ENCODE measurements at places on chromosomes 16 and 17. TPM values are rescaled to one million over a fixed set of nuclear protein-coding genes. Genes with fewer than 3 reads are reported as not detected.

DNA sequence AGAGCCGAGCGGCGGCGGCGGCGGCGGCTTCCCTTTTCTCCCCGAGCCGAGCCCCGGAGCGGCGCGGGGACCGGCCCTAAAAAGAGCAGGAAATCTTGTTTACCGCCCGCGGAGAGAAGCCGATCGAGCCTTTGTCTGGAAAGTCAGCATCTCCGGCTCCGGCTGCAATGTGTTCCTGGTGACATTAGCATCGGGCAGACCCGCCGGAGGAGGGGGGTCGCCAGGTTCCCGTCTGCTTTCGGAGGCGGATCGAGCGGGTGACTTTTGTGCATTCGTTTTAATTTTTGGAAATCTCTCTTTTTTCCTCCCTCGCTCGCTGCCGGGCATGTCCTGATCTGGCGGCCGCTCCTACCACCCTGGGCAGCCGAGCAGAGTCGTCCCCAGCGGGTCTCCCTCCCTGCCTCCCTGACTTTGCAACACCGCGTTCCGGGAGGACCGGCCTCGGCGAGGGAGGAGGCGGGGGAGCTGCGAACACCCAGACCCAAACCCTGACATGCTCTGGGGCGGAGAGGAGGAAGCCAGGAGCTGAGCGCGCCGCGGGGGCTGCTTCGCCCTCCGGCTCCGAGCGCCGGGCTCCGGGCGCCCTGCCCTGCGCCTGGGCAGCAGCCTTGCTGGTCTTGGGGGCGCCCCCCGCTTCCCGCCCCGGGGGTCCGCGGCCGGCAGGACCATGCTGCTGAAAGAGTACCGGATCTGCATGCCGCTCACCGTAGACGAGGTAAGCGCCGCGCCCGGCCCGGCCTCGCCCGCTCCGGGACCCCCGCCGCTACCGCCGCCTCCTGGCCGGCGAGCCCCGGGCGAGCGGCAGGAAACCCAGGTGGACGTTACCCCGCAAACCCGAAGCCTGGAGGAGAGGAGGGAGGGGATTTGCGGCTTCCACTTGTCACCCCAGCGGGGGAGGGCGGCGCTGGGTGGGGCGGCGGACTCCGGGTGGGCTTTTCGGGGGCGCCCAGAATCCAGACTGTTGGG lies 690 bp downstream of the PITPNC1 start:
- peak; percentile 53 for DNase-seq

GRCh38 chr17:48483004-48483403 lies 47.8 kb downstream of the HOXB1 start:
- no peak for DNase-seq

DNA sequence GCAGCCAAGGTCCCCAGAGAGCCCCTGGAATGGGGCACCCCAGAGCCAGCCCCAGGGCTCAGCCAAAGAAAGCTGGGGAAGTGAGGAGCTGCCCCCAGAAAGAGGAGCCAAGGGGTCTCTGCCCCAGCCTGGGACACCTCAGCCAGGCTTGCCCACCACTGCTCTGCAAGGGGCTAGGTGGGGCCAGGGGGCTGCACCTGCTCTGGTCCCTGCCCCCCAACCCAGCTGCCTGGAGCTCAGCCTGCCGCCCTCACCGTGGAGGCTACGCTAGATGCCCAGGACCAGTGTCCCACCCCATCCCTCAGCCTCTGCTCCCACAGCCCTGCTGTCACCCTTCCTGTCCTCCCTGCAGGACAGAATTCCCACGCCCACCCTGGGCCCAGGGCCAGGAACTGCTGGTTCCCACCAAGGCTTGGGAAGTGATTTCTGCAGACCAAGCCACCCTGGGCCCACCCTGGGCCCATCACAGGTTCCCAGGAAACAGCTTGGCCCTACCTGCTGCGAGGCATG lies 28.1 kb upstream of the KRT17 start:
- no peak for DNase-seq

- DNase-seq = peak; percentile 82
Measured at GRCh38 chr16:67961551-67961957, 6.9 kb downstream of the SLC12A4 start.

GRCh38 chr16:57113042-57113453 lies 20.7 kb downstream of the CPNE2 start:
- no peak for DNase-seq

DNA sequence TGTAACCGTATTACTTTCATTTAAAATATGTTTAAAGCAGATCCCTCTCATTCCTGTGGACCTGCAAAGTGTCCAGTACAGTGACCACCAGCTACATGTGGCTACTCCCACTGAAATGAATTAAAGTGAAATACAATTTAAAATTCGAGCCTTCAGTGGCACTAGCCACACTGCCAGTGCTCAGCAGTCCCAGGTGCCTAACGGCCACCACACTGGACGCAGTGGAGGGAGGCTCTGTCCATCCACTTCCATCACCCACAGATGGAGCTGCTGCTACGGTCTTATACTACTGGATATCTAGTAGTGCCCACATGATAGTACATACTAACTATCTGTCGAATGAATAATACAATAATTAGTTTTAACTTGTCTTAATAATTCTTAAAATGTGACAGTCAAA lies 2.3 kb upstream of the CBX2 start:
- no peak for DNase-seq

DNA sequence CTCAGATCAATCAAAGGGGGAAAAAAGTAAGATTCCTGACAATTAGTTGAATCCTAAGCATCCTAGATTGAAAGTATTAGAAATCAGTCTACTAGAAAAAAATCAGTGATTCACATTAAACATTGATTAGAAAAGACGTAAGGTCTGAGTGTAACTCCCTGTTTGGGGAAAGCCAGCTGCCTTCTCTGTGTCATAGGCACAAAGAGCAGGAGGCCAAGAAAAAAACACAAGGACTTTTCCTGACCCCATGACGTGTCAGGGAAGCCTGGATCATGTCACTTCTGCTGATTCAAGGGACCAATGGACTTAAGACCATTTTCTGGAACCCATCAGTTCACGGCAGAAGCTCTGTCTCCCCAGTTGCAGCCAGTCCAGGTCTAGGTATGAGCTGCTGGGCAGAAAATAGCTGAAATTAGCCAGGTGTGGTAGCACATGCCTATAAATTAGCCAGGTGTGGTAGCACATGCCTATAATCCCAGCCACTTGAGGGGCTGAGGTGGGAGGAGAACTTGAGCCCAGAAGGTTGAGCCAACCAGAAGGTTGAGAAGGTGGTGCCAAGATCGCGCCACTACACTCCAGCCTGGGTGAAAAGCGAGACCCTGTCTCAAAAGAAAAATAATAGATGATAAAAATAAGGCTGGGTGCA lies 35.9 kb downstream of the RANBP10 start:
- no peak for DNase-seq

- no peak for DNase-seq
Measured at GRCh38 chr17:37458805-37459204, 30.9 kb upstream of the DUSP14 start.

DNA sequence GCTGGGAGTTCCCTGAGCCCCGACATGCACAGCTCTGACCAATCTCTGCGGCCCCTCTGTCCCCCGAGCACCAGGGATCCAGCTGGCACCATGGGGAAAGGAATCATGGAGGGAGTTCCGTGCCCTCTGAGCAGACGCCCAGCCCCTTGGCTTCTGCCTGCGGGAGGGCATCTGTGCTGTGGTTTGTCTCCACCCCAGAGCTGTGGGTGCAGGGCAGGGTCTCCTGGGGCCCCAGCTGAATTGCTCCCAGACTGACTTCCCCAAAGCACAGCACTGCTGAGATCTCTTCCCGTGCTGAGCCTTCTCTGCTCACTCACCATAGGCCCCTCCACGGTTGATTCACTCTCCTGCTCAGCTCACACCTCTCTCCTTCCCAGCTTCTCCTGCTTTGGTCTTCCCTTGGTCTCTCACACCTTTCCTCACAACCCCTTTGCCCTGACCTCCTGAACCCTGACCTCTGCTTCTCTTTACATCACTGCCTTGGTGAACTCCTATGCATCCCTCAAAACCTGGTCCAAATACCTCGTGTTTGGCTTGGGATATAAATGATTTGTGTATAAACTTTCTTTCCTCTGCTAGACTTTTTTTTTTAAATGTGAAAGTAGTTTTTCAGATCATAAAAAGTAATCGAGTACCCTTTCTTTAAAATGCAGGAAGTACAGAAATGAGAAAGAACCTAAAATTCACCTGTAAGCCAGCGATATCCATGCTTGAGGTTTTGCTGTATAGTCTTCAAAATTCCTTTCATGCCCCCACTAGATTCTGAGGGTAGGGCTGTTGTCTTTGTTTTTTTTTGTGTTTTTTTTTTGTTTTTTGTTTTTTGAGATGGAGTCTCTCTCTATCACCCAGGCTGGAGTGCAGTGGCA lies 265.3 kb downstream of the SEC14L1 start:
- DNase-seq = no peak

- no peak for DNase-seq
Measured at GRCh38 chr17:36901506-36901905, 35.8 kb upstream of the LHX1 start.

- DNase-seq = no peak
Measured at GRCh38 chr17:1440921-1441320, 15.1 kb downstream of the CRK start.

DNA sequence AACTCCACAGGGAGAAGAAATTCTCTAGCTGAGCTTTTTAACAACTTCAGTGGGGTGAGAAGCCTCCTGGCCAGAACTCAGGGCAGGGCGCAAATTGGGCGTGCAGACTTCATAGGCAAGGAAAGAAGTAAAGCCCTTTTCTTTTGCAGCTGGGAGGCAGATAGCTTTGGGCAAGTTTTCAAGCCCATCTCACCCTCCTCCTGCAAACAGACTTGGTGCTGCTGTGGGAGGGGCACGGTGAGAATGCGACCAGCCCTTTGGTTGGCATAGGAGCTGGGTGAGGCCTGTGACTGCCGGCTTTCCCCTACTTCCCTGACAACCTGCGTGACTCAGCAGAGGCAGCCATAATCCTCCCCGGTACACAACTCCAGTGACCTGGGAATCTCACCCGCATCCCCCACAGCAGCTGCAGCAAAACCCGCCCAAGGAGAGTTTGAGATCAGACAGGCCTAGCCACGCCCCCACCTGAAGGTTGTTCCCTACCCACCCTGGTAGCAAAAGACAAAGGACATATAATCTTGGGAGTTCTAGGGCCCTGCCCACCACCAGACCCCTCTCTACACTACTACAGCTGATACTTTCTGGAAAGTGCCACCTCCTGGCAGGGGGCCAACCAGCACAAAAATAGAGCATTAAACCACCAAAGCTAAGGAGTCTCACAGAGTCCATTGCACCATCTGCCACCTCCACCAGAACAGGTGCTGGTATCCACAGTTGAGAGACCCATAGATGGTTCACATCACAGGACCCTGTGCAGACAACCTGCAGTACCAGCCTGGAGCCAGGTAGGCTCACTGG lies 195.5 kb upstream of the CCL2 start:
- DNase-seq = no peak

GRCh38 chr17:79562931-79563210 lies 48.0 kb downstream of the RBFOX3 start:
- DNase-seq = no peak

DNA sequence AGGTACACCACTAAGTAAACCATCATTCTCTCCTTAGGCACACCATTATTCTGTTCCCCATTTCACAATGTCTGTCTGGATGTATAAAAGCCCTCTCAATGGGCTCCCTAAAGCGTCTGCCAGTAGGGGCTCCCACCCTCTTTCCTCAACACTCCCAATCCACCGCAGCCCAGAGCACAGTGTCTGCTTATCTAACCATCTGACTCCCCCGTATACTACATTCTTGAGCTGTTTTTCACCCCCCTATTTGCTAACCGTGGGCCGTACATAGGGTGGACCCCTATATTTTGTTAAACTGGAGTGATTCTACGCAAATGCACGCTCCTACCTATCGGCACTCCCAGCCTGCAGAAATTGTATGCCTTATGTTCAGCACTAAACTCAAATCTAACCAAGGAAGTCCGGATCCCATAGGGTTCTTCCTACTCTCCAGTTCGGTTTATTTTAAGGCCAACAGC lies 685 bp upstream of the PSMD3 start:
- DNase-seq = peak; percentile 23

- DNase-seq = no peak
Measured at GRCh38 chr17:41972571-41973407, 6.2 kb downstream of the CNP start.

DNA sequence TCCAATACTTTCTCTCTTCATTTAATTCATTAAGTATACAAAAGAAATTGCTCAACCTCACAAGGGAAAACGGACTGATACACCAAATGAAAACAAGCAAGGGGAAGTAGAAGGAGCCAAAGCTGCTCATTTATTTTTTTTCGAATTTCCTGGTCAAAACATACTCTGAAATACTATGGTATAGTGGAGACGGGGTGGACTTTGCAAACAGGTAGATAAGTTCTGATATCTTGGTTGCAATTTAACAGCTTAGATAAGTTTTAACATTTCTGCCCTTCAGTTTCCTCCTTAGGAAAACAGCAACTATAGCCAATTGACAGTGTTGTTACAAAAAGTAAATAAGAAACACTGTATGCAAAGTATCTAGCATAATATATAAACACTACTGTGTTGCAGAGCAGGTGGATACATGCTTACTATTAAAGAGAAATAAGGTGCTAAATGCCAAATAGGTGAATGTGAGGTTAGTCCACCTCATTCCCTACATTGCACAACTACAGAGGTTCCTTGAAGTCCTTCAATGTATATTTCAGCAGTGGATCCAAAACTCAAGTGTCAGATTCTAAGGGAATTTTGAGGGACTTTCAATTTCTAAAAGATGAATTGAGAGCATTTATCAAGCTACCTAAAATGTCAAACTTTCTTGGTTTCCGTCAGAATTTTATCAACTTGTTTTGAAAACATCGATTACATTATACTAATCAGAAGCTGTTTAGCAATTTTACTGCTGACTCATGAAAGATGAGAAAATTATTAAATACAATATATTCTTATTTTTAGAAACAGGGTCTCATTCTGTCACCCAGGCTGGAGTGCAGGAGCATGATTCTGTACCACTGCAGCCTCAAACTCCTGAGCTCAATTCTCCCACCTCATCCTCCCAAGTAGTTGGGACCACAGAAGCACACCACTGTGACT lies 11.0 kb downstream of the CCDC47 start:
- no peak for DNase-seq

DNA sequence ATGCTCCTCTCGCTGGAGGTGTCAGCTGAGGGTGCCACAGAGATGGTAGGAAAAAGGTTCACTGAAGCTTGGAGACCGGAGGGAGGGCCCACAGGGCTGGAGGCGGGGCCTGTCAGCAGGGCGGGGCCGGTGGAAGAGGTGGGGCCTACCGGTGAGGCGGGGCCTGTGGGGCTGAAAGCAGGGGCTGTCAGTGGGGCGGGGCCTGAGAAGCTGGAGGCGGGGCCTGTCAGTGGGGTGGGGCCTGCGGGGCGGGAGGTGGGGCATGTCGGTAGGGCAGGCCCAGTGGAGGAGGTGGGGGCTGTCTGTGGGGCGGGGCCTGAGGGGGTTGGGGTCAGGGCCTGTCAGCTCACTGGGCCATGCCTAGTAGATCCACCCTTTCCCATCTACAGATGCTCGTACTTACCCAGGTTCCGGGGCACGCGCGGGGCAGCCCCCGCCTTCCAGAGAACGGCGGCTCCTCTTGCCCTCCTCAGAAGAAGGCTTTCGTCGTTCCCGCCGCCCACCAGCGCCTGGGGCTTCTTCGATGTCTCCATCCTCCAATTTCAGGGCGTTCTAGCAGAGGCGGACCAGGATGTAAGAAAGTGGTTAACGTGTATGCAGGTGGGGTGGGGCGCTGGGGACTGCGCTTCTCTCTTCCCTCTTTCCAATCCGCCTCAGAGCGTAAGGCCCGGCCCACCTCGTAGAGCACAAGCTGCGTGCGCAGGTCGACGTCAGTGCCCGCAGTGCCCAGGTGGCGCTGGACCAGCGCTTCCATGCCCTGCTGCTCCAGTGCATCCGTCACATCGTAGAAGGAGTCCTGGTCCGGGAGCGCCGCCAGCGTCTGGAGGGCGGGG lies 9.8 kb downstream of the TMEM208 start:
- DNase-seq = peak; percentile 41

The DCAF7 gene
- total RNA-seq = 42.9 TPM

The RAD51C gene
- 37.0 TPM for total RNA-seq

The SPATA32 gene
- 0.48 TPM for total RNA-seq

The HYDIN gene
- not detected for total RNA-seq

The SLC39A11 gene
- 49.7 TPM for total RNA-seq

All from transverse colon (tissue), 4 donors.